H4 (cell line): ENCODE measurements at places on chromosomes 3 and 15. TPM values are rescaled to one million over a fixed set of nuclear protein-coding genes. Genes with fewer than 3 reads are reported as not detected.

DNA sequence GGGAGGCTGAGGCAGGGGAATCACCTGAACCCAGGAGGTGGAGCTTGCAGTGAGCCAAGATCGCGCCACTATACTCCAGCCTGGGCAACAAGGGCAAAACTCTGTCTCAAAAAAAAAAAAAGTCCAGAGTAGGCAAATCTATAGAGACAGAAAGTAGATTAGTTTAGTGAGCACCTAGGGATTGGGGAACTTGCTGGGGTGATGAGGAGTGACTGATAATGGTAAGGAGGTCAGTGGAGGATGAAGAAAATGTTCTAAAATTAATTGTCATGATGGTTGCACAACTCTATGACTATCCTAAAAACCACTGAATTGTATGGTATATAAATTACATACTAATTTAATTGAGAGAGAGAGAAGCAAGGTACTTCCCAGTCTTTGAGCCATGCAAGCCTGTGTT lies 27.8 kb upstream of the LYZL4 start:
- DNase-seq, result no peak

GRCh38 chr15:79168922-79169456 lies 78.4 kb upstream of the RASGRF1 start:
- DNase-seq, result peak; percentile 84

- DNase-seq, result no peak
Measured at GRCh38 chr15:56320316-56320715, 44.9 kb upstream of the TEX9 start.

DNA sequence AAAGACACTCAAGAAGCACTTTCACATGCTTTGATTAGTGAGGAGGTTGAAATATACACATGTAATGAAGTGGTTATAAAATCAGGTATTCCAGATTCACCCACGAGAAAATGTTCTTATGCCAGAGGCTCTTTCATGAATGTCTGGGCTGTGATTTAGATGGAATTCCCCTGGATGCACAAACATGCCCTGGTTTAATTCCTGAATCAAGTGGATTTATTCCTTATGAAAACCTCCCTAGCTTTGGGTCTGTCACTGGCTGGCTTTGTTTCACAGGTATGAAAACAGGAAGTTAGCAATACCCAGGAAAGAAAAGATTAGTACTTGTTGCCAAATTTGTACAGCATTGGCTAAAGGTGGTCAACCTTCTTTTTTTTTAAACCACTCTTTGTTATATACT lies 1123.0 kb downstream of the ROBO1 start:
- no peak for DNase-seq

P4HTM gene
- total RNA-seq, result 12.8 and 22.0 TPM in 2 replicates

PPP1R14D gene
- not detected in 2 replicates for total RNA-seq

FOXB1 gene
- not detected in 2 replicates for total RNA-seq

CYFIP1 gene
- 38.4 and 39.3 TPM in 2 replicates for total RNA-seq
